Activated naive CD4-positive, alpha-beta T cell treated with anti-CD3 and anti-CD28 coated beads, Interleukin-2, amount 50 U/mL, for 72 hours (primary cell): ENCODE measurements at places on chromosomes 5 and 9. TPM values are rescaled to one million over a fixed set of nuclear protein-coding genes. Genes with fewer than 3 reads are reported as not detected.

SLC1A1 gene
- total RNA-seq = 1.4 TPM

MARVELD2 gene
- total RNA-seq = 0.39 TPM

GRCh38 chr5:116668390-116668789 lies 93.8 kb upstream of the SEMA6A start:
- no peak for DNase-seq

DNA sequence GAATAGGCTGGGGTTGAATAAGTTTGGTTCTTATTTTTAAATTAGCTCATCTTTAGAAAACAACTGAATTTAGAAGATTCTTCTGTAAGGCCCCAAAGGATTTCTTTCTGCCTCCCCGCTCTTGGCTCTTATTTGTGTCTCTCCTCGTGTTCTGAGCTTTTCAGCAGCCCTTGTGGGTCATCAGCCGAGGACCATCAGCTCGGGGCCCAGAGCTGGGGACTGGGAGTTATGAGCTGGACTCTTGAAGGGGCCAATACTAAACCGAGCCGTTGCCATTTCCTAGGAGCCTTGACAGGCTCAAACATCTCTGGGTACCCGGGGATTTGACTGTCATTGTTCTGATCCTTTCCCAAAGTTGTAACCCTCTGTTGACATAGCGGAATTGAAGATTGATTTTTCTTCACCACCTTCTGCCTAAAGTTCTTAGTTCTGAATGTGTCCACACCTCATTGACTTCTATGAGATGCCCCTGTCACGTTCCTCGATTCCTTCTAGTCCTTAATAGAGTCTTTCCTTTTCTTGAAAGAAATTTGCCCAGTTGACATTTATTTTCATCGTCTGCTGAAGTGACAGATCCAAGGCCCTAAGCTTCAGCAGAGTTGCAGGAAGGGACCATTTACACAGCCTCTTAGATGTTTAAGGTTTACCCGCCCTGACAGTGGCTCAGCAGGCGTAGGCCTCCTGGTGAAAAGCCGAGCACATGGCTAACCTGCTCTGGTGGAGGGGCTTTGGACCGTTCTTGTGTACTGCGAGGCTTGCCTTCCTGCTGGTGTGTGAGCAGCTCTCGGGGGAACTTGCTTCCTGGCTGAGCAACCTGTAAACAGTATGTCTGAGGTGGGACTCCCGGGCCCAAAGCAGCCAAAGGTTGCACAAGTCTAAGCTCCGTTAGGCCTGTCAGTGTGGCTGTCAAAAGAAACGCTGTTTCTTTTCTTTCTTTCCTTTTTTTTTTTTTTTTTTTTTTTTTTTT lies 24.0 kb downstream of the ABL1 start:
- DNase-seq = no peak

ARHGEF37 gene
- total RNA-seq = 1.8 TPM

DNA sequence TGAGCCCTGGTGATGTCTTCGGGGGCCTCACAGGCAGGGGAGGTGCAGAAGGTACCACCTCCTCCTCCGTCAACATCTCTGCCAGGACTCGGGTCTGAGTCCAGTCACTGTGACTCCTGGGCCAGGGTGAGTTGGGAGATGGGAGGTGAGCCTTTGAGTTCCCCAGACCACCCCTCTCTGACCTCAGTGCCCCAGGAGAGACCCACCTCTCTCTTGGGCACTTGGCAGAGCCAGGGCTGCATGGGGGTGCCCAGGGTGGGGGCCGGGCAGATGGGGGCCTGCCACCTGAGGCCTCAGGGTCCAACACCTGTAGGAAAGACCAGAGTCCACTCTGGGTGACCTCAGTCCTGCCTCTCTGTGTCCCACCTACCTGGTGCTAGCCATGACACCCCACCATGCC lies 6.8 kb downstream of the KIF12 start:
- DNase-seq = no peak

GRCh38 chr5:141343242-141343952 lies at the start of gene PCDHGA3:
PCDHGA3 (plus strand) TSS chr5:141343829; CDS start chr5:141344034, 205 bp downstream.
- DNase-seq = peak; percentile 31

DNA sequence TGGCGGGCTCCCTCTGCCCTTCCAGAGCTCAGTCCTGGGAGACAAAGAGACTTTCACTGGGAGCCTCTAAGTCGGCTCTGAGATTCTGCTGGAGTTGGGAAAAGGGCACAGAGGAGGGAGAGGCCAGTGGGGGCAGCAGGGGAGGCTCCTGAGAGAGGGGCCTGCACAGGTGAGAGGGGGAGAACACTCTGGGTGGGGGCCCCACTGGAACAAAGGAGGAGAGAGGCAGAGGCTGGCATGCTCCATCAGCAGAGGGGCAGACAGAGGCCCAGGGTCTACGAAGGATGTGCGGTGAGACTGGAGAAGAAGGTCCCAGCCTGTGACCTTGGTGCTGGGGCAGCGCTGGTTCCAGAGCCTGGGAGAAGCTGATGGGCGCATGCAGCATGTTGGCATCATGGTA lies 8.9 kb downstream of the TCF7 start:
- no peak for DNase-seq

GRCh38 chr5:485946-486491 lies 38.2 kb downstream of the SLC9A3 start:
- DNase-seq = no peak

LCNL1 gene
- total RNA-seq = not detected

FAM170A gene
- not detected for total RNA-seq

POC5 gene
- total RNA-seq = 17.2 TPM

GRCh38 chr9:123251741-123252140 lies 16.6 kb downstream of the STRBP start:
- DNase-seq = no peak

DNA sequence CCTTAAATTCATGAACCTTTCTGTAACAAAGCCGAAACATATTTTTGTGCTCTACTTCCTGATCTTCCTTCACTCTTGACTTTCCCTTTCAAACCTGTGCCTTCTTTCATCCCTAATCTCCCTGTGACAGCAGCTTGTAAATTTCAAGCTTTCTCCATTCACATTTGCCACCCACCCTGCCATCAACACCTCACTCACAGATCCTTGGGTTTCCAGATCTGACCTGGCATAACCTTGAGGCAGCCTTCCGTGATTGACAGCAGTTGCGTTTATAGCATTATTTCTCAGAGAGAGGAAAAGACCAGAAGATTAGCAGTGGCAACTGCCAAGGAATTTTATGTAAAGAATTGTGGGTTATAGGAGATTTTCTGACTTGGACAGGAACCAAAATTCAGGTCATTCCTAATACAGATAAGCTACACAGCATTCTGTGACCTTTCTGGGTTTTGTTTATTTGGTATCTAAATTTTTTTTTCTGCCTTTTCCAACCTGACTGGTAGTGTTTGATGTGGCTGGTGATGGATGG lies 260.0 kb downstream of the NR2F1-AS1 start:
- no peak for DNase-seq

GRCh38 chr9:86705490-86705889 lies 241.8 kb downstream of the GAS1 start:
- DNase-seq = no peak

DNA sequence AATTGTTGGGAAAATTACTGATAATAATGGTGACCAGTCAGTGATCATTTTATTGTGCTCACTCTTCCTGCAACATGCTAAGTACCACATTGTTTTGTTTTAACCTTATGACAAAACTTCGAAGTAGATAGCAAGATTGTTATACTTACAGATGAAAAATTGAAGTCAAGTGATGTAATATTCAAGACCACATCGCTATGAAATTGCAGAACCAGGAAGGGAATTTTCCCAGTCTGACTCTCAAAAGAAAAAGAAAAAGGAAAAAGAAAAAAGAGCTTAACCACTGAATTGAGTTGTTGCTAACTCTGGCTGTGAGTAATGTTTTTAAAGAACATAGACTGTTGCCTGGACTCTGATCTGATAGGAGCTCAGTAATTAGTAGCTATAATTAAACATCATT lies 170.6 kb upstream of the HAPLN1 start:
- no peak for DNase-seq

PCDHB10 gene
- total RNA-seq = not detected

GRCh38 chr9:116767219-116767618 lies 80.1 kb downstream of the TRIM32 start:
- DNase-seq = no peak

DNA sequence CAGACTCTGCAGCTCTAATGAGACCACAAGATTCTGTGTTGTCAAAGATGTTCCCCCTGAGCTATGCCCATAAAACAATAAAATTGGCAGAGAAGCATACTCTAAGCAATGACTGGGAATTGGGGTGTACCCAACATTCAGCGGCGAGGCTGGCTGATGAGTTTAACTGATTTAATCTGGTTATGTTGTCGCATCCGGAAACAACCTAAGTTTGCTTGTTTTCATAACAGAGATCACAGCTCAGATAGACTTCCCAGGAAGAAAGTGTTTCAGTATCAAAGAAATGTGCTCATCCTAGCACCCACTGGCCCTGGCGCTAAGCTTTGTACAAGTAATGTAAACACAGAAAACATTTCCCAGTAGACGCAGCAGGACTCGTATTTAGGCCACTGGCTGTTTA lies 7.4 kb downstream of the SEMA5A start:
- DNase-seq = no peak

- no peak for DNase-seq
Observed at GRCh38 chr5:52956915-52957747, 32.0 kb upstream of the ITGA2 start.

DNA sequence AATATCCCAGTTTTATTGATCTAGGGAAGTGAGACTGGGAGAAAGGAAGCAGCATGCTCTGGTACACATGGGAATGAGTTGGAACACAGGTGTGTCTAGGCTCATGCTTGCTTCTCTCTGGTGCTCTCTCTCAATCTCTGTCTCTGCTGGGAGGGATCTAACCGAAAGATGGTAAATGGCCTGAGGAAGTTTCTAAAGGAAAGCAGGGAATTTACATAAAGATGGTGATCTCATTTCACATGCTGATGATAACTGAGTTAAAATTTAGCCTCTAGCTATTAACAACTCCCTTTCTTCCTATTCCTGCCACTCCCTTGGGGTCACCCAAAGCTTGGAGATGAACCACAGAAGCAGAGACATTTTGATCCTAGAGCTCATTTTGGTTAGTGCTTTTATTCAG lies 436.2 kb downstream of the SH3GL2 start:
- no peak for DNase-seq

DNA sequence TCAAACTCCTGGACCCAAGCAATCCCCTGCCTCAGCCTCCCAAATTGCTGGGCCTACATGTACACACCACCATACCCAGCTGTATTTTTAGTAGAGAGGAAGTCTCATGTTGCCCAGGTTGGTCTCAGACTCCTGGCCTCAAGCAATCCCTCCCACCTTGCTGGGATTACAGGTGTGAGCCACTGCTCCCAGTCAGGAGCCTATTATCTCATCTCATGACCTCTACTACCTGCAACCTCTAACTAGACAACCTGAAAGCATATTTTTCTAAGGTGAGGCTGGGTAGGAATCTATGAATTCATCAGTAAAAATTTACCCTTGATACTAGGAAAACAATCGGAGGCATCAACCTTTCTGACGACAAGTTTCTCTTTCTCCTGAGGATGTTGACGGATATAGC lies 10.0 kb downstream of the FAM13B start:
- no peak for DNase-seq

- no peak for DNase-seq
Observed at GRCh38 chr5:14261235-14261634, 118.1 kb downstream of the TRIO start.

PRRX2 gene
- total RNA-seq = not detected

SLC45A2 gene
- 0.33 TPM for total RNA-seq

TMEM215 gene
- not detected for total RNA-seq

DNA sequence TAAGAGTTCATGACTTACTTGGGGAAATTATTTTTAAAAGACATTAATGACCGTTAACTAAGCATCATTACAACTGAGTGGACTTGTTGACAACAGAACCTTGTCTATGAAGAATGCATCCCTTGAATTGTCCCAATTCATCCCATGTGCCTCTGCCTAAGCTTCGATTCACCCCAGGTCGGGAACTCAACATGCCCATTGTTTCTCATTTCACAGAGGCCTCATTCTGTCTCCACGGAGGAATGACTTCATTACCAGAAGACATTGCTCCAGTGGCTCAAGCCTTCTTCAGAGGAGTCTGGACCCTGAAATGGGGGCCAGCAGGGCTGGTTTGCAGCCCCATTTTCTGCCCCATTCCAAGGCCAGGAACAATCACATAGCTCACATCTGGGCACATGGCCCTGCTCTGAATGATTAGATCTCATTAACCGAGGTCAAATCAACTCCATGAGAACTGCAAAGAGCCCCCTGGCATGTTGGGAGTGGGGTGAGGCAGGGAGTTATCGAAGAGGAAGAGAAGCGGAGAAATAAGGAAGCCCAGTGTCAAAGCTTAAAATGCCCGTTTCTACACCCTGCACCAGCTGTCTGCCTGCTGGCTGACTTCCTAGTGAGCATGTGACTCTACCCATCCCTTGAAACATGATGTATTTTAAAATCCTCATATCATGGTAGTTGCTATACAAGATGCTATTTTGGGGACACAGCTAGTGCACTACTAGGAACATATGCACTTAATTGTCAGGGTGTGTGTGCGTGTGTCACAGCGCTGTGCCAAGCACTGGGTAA lies 137.3 kb downstream of the LHFPL2 start:
- no peak for DNase-seq

DNA sequence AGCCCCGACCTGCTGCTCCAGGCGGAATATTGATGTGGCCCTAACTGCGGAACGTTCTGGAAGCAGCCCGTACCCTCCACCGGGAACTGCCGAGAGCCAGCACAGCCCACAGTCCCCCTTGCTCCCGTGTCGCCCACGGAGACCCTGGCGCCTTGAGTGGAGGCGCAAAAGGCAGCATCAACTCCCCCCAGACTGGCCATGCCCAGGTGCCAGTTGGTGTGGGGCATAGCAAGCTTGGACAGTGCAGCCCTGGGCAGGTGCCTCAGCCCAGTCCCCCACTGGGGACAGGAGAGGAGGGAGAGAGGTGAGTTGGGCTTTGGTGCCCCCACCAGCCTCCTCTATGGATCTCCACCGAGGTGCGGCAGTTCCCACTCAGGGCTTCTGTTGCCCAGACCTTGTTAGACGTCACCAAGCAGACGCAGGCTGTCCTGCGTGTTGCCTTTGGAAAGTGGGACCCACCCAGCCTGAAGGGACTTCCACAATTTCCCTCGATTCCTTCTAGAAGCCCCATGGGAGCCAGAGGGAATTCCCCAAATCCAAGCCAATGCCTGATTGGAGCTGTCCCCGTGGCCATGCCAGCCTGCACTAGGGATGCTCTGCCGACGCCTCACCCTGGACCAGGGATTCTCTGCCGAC lies 19.8 kb upstream of the NRARP start:
- no peak for DNase-seq

DNA sequence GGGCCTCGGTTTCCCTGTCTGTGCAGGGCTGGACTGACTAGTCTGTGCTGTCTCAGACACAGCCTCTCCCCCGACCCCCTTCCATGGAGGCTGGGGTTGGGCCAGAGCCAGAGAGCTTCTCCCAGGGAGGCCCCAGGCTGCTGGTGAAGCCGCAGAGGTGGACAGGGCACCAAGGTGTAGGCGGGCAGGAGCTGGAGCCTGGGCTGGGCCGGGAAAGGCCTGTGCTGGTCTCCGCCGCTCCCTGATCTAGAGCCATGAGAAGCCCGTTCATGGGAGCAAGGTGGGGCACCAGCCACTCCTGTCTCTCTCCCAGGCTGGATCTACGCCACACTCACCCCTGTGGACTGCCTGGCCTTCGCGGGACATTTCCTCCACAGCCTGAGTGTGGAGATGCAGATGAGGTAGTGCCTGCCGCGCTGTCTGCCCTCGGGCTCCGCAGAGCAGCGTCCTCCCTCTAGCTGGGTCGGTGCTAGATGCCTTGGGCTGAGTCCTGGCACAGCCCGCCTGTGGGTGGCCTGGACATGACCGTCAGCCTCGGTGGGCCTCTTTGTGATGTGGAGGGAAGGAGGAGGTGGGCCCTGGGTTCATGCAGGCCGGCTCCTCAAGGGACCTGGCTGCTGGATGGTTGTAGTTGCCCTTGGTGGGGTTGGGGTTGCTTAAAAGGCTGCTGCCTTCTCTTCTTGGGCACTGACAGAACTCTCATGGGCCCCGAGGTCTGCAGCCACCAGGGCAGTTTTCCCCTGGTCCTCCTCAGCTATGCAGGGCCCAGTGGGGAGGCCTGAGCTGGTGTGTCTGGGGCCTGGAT lies 79.4 kb downstream of the PHF2 start:
- peak; percentile 52 for DNase-seq

ADCY2 gene
- total RNA-seq = not detected
